ENCODE measurements at places on chromosomes 16 and 17. TPM values are rescaled to one million over a fixed set of nuclear protein-coding genes. Genes with fewer than 3 reads are reported as not detected.

GPR142 gene
- not detected for total RNA-seq

- DNase-seq: no peak
Measured at GRCh38 chr17:1010086-1010450, 13.1 kb downstream of the TIMM22 start.

DNA sequence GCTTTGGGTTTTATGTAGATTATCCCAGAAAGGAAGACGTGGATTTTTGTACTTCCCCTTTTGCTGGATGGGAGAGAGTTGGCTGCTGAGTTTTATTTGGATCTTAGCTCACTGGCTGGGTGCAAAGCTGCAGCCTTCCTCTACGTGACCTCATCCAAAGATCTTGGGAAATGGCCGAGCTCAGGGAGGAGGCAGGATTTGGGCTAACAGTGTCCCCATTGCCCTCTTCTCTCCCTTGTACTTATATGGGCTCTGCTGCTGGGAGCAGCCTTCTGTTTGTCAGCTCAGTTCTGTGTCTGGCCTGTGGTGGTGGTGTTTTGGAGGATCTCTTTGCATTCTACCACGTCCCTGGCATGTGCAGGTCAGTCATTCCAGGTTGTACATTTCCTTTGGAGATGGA is 2.0 kb downstream of the AOC3 start:
- no peak for DNase-seq

- no peak for DNase-seq
Measured at GRCh38 chr17:53721101-53721500, 101.6 kb upstream of the KIF2B start.

DNA sequence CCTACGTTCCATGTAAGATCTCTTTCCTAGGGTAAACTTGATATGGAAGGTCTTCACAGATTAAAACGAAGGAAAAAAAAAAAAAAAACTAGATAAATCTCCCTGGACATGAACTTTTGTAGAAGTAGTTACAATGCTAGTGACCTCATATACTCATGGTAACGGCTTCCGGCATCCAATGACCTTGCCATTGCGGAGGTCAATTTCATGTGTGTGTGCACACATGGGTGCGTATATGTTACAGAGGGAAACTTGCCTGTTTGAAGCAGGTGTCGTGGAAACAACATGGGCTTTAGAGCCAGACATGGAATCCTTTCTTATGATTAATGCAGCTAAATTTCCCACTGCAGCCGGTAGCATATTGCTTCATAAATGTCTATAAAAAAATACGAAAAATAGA is 435.5 kb downstream of the MAF start:
- no peak for DNase-seq

DNA sequence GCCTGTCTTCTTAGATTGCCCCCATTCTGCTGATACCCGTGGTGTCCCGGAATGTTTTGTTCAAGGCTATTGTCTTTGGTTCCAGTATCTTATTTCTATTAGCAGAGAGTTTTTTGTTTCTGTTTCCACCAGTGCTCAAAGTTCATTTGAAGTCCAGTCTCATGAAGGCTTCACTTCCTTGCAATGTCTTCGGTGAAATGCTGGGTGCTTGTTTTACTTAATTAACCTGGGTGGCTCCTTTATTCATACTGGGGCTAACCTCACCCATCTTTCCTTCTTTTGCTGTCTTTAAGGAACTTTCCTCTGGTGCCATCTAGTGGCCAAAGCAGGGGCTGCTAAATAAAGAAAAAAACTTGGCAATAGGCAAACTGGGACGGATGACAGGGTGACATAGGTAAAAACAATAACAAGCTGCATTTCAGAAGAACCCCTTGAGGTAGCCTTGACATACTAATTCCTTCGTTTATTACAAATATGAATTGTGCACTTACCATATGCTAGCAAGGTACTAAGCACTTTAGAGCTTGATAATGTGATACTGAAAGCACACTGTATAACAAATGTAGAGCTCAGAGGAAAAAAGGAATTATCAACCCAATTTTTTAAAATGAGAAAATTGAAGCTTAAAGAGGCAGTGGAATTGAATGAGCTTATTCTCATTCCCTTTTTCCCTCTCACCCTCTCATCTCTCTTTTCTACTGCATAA is 2.8 kb upstream of the SMIM36 start:
- peak; percentile 29 for DNase-seq

PROCA1 gene
- total RNA-seq: 10.4 TPM

- no peak for DNase-seq
Measured at GRCh38 chr17:75326226-75326848, 37.1 kb upstream of the SLC25A19 start.

DNA sequence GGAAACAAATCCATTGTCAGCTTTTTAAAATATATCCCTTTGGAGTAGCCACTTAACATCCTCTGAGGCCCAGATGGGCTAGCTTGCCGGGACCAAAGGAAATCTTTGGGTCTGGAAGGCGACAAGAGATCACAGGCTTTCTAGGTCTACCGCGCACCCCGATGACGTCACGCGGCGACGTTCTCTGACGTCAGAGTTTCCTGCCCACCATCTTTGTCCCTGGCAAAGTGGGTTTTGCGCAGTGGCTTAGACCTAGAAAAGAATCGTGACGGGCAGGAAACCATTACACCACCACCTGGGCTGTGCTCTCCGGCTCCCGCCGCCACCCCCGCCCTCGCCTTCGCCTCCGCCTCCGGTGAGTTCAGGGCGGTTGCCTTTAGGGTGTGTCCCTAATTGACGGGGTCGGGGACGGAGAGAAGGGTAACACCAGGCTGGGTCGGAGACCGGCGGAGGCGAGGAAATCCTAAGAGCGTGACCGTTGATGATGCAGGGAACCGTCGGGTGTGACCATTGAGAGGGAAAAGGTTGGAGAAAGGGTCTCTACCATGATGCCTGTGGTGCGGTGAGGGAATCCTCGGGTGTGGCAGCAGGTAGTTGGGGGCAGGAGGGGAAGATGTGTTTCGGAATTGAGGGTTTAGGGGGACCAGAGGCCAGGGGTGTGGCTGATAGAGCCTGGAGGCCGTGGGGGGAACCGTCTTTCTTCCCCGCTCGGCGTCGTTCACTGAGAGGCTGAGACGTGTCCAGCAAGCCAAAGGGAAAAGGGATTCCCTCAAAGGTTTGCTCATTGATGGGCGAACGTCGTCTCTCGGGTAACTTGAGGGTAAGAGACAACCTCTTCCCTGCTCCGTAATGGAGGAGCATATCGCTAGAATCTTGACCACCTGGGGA is at the start of gene AP2B1:
AP2B1 (plus strand) TSS at position 249 of the 888 bp plus-strand sequence. CDS start 6,709 bp downstream, outside the sequence.
- peak; percentile 99 for DNase-seq

- no peak for DNase-seq
Measured at GRCh38 chr17:73017658-73018057, 74.8 kb downstream of the SLC39A11 start.

- DNase-seq: no peak
Measured at GRCh38 chr17:52227926-52228325, 69.4 kb upstream of the CA10 start.

- peak; percentile 45 for DNase-seq
Measured at GRCh38 chr16:54928411-54929089, 2.1 kb upstream of the IRX5 start.

DNA sequence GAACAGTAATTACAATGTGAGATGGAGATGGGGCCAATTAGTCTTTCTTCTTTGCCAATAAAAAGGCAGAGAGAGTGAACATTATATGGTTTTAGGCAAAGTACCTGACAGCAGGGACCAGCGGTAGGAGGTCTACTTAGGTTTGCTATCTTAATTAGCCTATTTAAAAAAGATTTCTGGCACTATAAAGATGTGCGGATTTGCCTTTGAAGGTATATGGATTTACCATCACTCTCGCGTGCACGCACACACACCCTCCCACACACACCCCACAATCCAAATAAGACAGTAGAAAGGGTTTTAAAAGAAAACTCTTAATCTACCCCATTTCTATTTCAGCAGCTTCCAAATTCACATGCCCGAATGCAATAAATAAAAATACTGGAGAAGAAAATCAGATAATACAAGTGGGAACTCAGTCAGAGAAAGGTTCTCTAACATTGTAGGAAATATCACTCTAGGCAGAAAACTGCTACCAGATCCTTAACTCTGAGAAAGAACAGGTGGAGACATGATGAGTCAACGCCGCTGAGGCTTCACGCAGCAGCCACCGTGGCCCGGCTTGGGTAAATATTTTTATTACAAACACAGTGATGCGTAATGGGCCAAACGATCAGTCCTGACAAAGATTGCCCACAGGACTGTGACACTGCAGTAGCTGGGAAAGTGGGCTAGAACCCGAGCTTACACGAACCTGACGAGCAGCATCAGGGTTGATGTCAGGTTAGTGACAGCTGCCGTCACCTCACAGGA is 66.6 kb upstream of the AXIN2 start:
- DNase-seq: no peak

DNA sequence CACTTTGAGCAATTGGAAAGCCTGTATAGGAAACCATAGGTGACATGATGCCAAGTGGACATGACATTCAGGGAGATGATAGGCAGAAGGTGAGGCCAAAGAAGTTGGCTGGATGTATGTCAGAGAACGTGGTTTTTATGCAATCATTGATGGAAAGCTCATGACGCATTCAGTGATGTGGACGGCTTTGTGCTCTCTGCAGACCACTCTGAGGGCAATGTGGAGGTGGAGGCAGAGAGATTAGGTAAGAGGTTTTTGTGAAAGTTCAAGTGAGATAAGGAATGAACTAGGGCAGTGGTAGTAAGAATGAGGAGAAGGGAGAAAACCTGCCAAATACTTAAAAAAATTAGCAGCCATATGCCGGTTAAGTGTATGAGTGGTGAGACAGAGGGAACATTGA is 99.0 kb downstream of the PRKCA start:
- no peak for DNase-seq

DNA sequence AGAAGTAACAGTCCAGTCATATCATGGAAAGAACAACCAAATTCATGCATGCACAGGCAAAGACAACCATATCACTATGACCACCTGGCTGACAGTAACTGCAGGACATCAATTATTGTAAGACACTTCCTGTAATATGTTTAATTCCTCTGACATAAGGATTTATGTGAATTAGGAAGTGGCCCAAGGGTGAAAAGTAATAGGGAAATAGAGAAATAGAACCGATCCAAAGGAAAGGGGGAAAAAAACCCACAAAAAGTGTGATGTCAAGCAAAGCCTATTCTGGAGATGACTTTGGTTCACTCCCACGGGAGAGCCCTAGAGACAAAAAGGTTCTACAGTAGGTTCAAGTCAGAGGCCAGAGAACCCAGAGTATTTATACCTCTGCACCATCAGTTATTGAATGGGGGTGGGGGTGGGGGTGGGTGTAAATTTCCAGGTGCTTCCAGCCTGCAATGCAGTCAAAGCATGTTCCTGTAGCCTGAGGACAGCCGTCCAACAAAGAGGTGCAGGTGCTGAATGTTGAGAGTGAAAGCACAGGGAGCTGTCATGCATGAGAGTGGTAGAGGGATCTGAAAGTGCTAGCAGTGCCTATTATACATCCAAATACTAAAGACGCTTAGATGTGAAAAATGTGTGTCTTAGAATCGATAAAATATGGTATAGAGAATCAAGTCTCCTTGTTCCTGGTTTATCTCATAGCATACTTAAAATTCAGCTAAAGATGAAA is 95.6 kb upstream of the HLF start:
- DNase-seq: no peak

DNA sequence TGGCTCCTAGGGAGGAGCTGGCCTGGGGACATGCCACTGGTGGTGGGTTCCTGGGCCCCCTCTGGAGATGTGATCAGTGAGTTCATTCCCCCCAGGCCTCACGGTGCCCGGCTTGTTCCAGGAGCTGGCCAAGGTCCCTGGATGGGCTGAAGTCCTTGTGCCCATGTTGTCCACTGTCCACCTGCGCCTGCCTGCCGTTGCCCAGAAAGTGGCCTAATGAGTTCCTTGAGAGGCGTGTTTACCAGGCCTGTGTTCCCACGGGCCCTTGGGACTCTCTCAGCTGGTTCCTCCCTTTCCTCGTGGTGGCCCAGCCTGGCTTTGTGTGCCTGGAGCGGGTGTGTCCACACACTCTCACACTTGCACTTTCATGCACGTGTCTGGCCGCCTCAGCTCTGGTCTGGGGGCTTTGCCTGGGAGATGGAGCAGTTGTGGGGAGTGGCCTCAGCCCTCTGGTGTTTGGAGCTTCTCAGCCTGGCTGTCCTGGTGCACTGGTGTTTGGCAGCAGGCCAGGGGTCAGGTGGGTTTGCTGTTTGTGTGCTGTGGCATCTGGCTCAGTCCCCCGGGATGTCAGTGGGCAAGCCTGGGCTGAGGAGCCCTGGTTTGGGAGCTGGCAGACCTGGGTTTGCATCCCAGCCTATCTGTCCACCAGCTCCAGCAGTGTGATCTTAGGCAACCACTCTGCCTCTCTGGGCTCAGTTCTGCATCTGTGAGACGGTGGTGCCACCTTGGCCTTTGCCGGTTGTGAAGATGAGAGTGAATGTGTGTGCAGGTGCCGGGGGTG is 18.0 kb downstream of the ADCY7 start:
- no peak for DNase-seq

DNA sequence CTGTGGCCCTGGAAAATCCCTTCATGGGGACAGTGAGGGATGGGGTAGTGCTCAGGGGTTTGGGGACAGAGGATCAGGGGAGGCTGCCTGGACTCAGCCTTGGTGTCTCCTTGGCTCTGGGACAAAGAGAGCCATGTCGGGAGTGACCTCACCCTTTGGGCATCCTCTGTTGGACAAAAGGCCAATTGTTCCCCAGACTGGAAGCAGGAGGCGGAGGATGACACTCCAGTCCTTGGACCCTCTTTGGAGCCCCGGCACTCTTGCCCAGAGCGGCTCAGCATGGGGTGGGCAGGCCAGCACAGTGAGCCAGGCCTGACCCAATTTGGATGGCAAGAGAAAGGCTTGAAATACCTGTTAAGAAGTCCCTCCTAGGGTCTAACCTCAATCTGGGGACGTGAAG is 39.4 kb upstream of the PHB1 start:
- DNase-seq: no peak

ABCC3 gene
- total RNA-seq: 0.93 TPM

DNA sequence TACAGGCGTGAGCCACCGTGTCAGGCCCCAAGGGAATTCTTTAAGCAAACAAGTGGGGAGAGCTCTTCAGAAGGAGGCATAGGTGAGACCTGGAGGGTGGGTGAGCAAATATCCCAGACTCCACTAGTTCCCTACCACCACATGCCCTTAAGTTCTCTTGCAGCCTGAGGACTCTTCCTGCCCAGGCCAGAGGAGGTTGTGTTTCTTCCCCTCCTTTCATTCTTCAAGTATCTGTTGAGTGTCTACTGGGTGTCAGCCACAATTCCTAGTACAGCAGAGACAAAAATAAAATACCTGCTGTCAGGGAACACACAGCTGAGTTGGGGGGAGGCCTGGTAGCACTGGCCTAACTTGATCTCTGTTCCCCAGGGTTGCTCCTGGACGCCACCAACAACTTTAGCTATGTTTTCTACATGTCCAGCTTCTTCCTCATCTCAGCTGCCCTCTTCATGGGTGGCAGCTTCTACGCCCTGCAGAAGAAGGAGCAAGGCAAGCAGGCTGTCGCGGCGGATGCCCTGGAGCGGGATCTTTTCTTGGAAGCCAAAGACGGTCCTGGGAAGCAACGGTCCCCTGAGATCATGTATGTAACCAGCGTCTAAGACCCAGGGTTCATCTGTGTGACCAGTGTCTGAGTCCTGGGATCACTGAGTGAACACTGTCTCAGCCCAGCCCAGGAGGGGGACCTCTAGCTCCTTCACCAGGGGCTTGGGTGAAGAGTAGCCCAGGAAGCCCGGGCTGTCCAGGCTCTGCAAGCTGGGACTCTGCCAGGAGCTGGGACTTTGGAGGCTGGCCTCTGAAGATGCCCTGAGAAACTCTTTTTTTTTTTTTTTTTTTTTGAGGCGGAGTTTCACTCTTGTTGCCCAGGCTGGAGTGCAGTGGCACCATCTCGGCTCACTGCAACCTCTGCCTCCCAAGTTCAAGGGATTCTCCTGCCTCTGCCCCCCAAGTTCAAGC is 5.9 kb upstream of the ARMC7 start:
- DNase-seq: no peak

- DNase-seq: no peak
Measured at GRCh38 chr17:40472733-40473452, 28.5 kb downstream of the TNS4 start.

Measured in mesothelial cell of epicardium (in vitro differentiated cells).